Activated CD4-positive, alpha-beta T cell treated with anti-CD3 and anti-CD28 coated beads, Interleukin-2, amount 50 U/mL, for 16 hours (primary cell): ENCODE measurements at places on chromosomes 3 and 15.
A peak's percentile ranks its signal among the peaks of the same experiment; 100 is the strongest.

DNA sequence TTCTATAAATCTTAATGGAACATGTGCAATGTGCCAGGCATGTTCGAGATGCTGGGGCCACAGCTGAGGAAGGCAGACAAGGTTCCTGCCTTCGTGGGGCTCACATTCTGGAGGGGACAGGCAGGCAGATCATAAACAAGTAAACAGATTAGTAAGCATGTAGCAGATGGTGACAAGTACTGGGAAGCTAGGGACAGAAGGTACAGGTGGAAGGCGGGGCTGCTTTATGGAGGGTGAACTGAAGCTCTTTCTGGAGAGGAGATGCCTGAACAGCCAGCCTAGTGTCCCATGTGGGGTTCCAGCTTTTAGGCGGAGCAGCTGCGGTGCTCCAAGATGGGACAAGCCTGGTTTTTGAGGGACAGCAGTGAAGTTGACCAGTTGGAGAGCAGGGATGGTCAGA is 74.7 kb upstream of the SNRK start:
- no peak for DNase-seq

GRCh38 chr15:80846031-80846815 is 67.1 kb downstream of the CEMIP start:
- DNase-seq, result no peak

GRCh38 chr3:98732286-98733052 is 30.7 kb upstream of the ST3GAL6 start:
- DNase-seq, result no peak

DNA sequence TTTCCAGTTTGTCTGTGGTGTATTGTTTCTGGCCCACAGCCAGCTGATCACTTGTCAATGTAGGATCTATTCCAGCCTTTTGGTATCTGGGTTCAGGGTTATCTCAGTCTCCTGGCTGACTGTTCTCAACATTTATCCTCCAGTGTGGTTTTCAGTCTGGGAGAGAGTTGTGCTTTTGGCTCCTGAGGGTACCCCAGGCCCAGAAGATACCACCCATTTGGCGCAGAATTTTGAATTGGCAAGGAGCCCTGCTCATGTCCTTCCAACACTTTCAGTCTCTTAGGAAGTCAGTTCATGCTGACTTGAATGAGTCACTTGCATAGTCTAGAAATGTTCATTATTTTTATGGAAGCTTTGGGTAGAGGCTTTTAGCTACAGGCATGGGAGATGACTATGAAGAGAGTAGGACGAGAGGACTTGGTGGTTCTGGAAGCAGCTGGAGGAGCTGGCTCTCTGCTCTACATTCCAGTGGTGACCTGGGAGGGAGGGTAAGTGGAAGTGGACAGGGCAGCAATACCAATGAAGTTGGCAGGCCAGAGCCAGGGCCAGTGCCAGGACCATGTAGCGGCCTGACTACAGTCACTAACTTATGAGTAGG is 7.2 kb downstream of the POLR2H start:
- DNase-seq, result no peak

GRCh38 chr3:169748670-169749069 is 16.2 kb downstream of the TERC start:
- DNase-seq, result peak; percentile 31

- DNase-seq, result no peak
These were observed 315.1 kb upstream of the MME start for GRCh38 chr3:154764856-154765640.
